Daoy (cell line): ENCODE measurements at places on chromosomes 12 and 14. TPM values are rescaled to one million over a fixed set of nuclear protein-coding genes. Genes with fewer than 3 reads are reported as not detected.

The OTX2 gene
- total RNA-seq = 2.5 and 4.5 TPM in 2 replicates

The HOXC9 gene
- 7.3 and 12.6 TPM in 2 replicates for total RNA-seq

The AQP6 gene
- total RNA-seq = 0.11 TPM in 1 of 2 replicates, not detected in the other

The HHIPL1 gene
- 1.2 and 2.5 TPM in 2 replicates for total RNA-seq

The HAL gene
- 0.09 TPM in 1 of 2 replicates, not detected in the other for total RNA-seq

The METTL3 gene
- total RNA-seq = 121 and 158 TPM in 2 replicates

The GPD1 gene
- total RNA-seq = 0.29 TPM in 1 of 2 replicates, not detected in the other

The CCDC197 gene
- total RNA-seq = not detected in 2 replicates

The PA2G4 gene
- 384 and 456 TPM in 2 replicates for total RNA-seq

The OR6C2 gene
- total RNA-seq = not detected in 2 replicates

The KLHL33 gene
- not detected in 2 replicates for total RNA-seq

The COX8C gene
- not detected in 2 replicates for total RNA-seq

The PZP gene
- total RNA-seq = not detected in 2 replicates

The MANSC4 gene
- total RNA-seq = not detected in 2 replicates

The CTSG gene
- total RNA-seq = not detected in 2 replicates

The GNPNAT1 gene
- total RNA-seq = 59.4 and 70.0 TPM in 2 replicates

The ESPL1 gene
- 29.0 and 31.6 TPM in 2 replicates for total RNA-seq

The PGF gene
- 4.4 and 8.0 TPM in 2 replicates for total RNA-seq

The LALBA gene
- not detected in 2 replicates for total RNA-seq

The TAS2R9 gene
- not detected in 2 replicates for total RNA-seq

The CISTR gene
- total RNA-seq = not detected in 2 replicates

DNA sequence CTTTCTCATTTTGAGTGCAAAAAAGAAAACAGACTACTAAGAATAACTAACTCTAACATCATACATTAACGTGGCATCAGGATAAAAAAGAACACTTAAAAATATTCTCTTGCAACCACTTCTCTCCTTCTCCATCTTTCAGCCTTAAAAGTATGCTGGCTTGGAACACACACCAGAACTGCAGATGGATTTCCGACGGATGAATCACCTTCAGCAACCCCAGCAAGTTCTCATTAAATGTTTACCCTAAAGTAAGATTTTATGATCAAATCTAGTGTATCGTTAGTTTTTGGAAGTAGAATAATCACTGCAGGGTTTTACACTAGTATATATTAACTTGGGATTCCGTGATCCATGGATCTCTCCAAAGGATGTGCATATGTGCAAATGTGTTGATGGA lies 1.2 kb downstream of the NEK9 start:
- peak; percentile 39 for DNase-seq

- no peak for DNase-seq
Measured at GRCh38 chr12:120817559-120818330, 86.4 kb downstream of the SPPL3 start.

DNA sequence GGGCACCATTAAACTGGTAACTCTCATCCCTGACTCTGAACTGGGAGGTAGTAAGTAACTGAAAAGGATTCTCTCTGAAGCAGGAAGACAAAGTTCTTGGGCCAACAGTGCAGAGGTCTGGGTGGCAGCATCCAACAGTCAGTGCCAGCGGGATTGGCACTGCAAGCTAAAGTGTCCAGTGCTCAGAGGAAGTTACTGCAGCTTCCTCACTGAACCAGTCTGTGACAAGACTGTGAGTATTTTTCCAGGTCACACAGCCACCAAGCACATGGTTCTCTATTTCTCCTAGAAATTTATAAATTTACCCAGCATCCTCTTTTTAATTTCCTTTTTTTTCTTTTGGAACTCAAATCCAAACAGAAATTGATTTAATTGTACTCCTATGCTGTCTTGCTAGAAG lies 81.6 kb upstream of the FAR2 start:
- DNase-seq = no peak

GRCh38 chr14:74875941-74876913 lies at the start of gene PROX2:
PROX2 (minus strand) TSS chr14:74876145; CDS start chr14:74863834, 12,311 bp downstream.
- no peak for DNase-seq

- DNase-seq = peak; percentile 64
Measured at GRCh38 chr12:42725809-42726208, 136.3 kb upstream of the PRICKLE1 start.

GRCh38 chr12:53259891-53260290 lies 8.2 kb upstream of the ESPL1 start:
- no peak for DNase-seq

- peak; percentile 33 for DNase-seq
Measured at GRCh38 chr14:24921903-24922302, 128.0 kb downstream of the STXBP6 start.

DNA sequence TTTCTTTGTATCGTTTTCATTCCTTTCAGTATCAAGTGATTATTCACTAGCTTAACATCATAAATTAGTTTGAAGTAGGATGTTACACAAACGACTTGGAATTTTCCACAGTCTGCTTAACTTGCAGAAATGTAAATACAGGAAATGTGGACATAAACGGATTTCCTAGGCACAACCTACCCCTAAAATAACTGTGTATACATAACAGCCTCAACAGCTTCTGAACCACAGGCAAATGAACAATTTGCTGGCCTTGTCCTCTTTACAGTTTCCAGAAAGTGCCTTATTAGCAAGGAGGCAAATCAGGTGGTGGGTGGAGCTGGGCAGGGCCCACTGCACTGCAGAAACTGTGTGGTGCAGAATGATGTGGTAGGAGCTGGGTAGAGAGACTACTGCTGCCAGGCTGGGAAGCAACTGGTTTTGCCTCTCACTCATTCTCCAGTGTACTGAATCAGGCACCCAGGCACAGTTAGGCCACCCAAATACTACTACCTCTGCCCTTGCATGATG lies 14.1 kb downstream of the DRAM1 start:
- DNase-seq = peak; percentile 52

GRCh38 chr14:69266572-69267345 lies 6.8 kb downstream of the GALNT16 start:
- no peak for DNase-seq

GRCh38 chr12:102631274-102631673 lies 150.9 kb upstream of the IGF1 start:
- peak; percentile 60 for DNase-seq

DNA sequence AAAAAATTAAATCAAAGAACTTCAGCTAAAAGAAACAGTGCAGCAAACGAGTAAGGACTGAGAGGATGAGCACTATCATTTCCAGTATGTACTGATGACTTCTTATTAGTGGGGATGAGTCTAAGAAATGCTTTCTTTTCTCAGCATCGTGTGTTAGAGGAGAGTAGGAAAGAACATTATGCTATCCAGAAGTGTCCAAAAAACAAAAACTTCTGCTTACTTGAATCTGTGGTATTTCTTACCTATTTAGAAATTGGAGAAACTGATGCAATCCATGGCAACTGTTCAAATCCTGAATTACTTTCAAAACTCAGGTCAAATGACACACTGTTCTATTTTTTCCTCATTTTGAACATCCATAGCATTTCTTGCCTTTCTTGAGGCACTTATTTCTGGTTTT lies 23.7 kb downstream of the ABCD2 start:
- DNase-seq = no peak

- no peak for DNase-seq
Measured at GRCh38 chr12:122097584-122097926, 19.0 kb downstream of the MLXIP start.

- peak; percentile 24 for DNase-seq
Measured at GRCh38 chr14:25122211-25122610, 72.3 kb upstream of the STXBP6 start.

- no peak for DNase-seq
Measured at GRCh38 chr12:49377386-49377785, 10.1 kb downstream of the SPATS2 start.

DNA sequence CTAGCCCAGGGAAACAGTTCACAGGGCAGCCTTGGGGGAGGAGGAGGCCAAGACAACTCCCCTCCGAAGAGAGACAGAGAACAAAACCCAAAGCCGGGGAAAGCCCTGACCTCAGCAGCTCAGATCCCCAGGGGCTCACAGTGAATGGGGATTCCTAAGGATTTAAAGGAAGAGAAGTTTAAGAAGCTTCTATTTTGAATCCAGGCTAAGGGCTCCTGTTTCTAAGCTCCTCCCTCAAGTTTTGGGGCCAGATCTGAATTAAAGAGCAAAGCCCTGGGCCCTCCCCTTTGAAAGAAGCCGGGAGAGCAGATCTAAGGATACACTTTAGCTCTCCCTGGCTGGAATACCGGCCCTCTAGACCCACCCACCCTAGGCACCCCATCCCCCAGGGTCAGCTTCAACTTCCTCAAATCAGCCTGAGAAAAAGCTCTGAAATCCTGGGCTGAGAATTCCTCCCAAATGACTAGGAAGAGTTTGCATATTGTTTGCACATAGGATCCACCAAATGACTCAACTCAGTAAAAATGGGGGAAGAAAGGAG lies 3.9 kb downstream of the KDM2B start:
- peak; percentile 72 for DNase-seq

- no peak for DNase-seq
Measured at GRCh38 chr14:90628825-90629224, 187.4 kb downstream of the TTC7B start.

DNA sequence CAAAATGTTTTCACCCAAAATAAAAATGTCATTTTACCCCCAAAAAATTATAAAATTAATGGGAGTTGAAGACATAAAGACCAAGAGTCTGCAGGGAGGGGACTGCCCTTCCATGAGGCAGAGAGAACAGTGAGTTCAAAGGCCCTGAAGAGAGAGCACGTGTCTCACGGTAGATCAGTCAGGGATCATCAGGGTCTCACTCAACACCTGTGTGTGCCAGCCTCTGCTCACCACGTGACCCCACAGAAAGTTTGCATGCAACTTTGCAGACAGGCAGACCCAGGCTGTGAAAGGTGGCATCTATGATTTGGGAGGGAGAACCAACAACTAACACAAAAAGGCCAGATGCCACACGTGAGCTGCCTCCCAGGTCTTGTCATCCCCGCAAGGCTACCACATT lies 33.1 kb downstream of the CLMN start:
- no peak for DNase-seq

- DNase-seq = no peak
Measured at GRCh38 chr12:119229205-119229604, 50.5 kb downstream of the HSPB8 start.

- peak; percentile 61 for DNase-seq
Measured at GRCh38 chr14:25049568-25050268, at the start of gene STXBP6. STXBP6 (minus strand) TSS chr14:25050147; CDS start chr14:24974818, 75,329 bp downstream.

GRCh38 chr12:40831916-40832315 lies 139.7 kb downstream of the CNTN1 start:
- DNase-seq = no peak

GRCh38 chr12:24057920-24058476 lies 108.5 kb upstream of the SOX5 start:
- DNase-seq = no peak

DNA sequence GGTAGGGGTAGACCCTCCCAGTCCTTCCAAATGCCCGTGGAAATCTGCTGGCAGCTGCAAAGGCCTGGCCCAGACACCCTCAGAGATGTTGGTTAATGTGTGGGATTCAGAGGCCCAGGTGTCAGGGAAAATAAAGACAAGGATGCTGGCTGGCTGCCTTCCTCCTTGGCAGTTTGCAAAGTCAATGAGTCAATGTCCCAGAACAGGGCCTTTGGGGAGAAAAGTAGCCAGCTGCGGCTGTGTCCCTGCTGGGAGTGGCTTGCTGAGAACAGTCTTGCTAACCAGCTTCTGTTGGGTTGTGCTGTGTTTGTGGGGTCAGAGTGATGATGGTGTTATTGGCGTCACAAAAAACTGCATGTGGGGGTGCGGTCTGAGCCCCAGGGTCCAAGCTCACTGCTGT lies 29.2 kb downstream of the GLRX5 start:
- peak; percentile 34 for DNase-seq

GRCh38 chr12:31117203-31118011 lies 43.7 kb downstream of the DDX11 start:
- DNase-seq = peak; percentile 67

GRCh38 chr12:30243426-30243825 lies 452.2 kb downstream of the IPO8 start:
- no peak for DNase-seq

- DNase-seq = no peak
Measured at GRCh38 chr12:6550294-6551062, 5.4 kb downstream of the IFFO1 start.

GRCh38 chr12:102776041-102776440 lies 141.0 kb downstream of the PAH start:
- DNase-seq = no peak

DNA sequence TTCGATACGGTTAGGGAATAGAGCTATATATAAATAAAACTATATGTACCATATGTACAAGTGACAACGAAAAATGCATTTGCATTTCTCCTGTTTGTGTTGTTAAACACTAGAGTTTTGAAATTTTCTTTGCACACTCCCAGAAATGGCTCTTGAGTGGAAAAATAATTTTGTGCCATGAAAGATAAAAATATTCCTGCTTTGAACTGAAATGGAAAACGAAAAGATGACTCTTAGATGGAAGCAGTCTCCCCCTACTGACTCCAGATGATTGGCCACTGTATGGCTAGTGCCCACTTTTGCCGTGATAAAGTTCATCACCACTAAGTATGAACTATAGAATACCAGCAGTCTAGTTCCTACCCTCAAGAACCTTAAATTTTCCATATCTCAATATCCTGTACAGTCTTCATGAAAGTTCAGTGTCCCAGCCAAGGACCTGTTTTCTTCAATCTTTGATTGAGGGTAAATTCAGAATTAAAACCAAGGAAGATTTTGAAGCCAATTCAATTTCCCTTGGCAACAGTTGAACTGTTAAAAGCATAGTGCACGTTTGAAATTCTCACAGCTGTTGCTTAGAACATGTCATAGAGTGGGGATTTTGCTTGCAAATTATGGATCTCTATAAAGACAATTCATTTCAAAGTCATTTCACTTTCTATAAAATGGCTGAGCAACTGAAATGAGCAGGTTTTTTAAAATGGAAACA lies 1.6 kb upstream of the PPP2R5E start:
- peak; percentile 25 for DNase-seq

DNA sequence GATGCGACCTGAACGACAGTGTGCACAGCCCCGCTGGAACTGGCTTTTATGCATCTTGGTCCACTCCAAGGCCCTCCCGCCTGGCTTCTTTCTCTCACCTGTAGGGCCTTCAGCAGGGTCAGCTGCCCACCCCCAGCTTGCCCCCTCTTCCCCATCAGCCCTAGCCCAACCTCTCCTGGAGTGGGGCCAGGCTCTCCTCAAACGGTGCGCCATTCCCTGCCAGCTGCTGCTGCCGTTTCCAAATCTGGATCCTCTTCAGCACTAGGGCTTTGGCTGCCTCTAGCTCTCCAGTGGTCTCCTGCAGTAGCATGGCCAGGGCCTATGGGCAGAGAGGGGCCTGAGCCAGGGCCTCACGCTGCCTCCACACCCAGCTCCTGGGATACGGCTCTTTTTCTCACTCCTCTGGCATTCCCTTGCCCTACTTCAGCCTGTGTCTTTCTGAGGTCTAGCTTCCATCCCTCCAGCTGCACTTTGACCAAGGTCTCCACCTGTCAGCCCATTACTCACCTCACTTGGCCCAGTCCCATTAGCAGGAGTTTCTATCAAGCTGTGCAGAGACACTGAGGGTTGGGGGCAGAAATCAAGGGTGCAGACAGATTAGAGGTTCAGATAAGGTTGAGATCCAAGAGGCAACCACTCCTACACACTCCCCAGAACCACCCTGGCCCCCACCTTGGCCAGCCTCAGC lies 5.0 kb downstream of the STAT6 start:
- DNase-seq = no peak

DNA sequence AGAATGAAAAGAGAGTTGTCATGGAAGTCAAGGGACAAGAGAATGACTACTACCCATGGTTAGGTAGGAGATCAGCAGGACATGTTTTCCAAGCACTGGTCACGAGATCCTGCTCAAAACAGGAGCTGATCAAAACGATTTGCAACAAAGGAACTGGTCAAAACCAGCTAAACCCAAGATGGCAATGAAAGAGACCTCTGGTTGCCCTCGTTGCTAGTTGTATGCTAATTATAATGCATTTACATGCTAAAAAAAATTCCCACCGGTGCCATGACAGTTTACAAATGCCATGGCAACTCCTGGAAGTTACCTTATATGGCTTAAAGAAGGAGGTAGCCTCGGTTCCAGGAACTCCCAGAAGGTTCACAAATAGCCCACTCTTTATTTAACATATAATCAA lies 95.0 kb upstream of the OTX2 start:
- no peak for DNase-seq
